Stimulated activated CD8-positive, alpha-beta memory T cell treated with anti-CD3 and anti-CD28 coated beads, Interleukin-15, amount 100 ng/mL, for 4 hours (primary cell): ENCODE measurements at places on chromosomes 13 and 19.

DNA sequence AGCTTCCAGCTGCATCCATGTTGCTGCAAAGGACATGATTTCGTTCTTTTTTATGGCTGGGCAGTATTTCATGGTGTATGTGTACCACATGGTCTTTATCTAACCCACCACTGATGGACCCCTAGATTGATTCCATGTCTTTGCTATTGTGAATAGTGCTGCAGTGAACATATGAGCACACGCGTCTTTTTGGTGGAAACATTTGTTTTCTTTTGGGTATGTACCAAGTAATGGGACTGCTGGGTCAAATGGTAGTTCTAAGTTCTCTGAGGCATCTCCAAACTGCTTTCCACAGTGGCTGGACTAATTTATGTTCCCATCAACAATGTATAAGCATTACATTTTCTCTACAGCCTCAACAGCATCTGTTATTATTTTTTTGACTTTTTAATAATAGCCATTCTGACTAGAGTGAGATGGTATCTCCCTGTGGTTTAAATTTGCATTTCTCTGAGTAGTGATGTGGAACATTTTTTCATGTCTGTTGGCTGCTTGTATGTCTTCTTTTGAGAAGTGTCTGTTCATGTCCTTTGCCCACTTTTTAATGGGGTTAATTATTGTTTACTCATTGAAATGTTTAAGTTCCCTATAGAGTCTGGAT, 6.8 kb upstream of the UBE2L5 start:
- DNase-seq, result no peak

DNA sequence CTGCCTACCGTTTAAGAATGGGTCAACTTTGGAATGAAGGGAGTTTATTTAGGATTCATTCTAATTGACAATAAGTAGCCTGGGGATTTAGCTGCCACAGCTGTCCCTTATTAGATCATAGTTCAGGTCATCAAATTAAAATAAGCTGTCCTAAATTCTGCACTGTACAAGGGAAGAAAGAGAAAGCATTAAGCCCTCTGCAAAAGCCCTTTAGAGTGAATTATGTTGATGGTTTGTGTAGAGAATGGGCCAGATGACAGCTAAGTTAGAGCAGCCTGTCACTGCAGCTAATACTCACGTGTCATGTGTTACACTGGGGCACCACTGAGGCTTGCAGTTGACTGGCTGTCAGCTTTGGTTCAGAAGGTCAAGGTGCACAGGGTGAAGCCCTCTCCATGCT, 737.1 kb upstream of the SLC10A2 start:
- no peak for DNase-seq

- no peak for DNase-seq
Measured at GRCh38 chr19:15283141-15283883, 49.0 kb downstream of the BRD4 start.

DNA sequence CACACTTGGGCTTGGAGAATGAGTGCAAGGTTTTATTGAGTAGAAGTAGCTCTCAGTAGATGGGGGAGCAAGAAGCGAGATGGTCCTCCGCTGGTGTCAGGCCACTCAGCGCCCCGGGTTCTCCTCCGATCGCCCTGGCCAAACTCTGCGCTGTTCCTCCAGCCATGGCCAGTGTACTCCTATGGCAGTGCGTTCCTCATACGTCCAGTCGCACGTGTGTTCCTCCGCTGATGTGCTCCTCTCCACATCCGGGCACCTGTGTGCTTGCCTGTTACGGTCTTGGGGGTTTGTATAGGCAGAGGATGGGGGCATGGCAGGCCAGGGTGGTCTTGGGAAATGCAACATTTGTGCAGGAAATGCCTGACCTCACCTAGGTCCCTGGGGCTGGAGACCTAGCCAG, 1899.4 kb downstream of the PCDH9 start:
- no peak for DNase-seq
